ENCODE measurements at places on chromosomes 6 and 20.

DNA sequence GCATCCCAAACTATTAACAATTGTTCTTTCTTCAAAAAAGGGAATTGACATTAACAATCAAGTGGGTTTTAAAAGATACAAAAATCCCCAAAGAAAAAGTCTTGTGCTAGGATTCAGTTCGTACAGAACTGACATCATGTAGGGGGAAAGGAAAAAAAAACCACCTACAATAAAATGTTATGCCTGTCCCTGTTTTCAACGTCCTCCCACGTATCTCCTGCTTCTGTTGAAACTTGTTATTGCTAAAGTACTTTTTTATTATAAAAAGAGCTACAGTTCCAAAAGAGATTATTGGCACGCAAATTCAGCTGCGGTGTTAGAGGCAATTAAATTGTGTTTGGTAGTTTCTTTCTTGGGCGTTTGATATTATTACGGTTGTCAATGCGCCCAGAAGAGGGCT lies 102.8 kb upstream of the PHACTR1 start:
- H3K4me1 ChIP-seq = no peaks in the 10 kb centered on the region
- no peak for DNase-seq
- H3K36me3 ChIP-seq = no peaks in the 10 kb centered on the region
- no peak overlapping the region for H3K27ac ChIP-seq

DNA sequence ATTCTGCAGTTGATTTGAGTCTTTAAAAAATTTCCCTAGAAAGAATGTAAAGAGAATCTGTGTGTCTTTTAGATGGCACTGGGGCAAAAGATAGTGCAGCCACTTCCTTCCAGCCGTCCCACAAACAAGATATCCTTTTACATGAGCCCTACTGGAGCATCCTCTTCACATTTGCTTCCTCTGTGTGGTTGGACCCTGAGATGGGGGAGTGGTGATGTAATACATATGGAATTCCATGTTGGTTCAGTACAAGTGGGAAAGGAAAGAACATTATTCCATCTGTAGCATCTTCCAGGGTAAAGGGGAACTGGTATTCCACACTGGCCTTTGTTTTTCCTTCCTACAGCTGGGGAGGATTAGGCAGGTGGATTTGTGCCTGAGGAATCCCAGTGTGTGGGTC lies 78.9 kb upstream of the ISM1 start:
- no peak overlapping the region for H3K4me3 ChIP-seq
- no peaks in the 10 kb centered on the region for H3K36me3 ChIP-seq
- no peaks in the 10 kb centered on the region for H3K4me1 ChIP-seq
- H3K27me3 ChIP-seq = no peaks in the 10 kb centered on the region

DNA sequence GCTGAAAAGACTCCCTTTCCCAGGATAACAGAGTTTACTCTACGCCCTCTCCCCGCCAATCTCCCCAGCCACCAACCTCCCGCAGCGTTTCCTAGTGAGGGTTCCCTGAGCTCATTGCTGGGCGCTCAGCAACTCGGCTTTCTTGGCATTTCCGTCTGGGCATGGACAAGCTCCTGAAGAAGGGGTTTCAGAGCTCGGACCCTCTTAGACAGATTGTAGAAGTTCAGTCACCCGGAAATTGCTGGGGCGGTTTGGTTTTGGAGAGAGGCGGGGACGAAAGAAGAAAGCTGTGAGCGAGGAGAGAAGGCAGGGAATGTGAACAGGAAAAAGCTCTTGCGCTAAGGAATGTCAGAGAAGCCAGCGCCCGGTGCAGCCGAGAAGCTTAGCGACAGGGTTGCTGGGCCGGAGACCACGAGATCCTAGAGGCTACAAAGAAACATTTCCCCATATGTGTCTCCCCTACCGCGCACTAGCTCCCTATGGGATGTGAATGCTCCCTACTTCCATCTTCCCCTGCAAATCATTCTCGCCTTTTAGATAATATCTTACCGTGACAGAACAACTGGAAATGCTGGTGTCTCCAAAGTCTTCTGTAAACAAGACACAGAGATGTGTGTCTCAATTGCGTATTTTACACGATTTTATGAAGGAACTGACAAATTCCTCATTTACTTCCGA lies 15.8 kb downstream of the POM121L2 start:
- H3K27me3 ChIP-seq = peaks cover 95% of the 10 kb centered on the region
- H3K4me3 ChIP-seq = no peak overlapping the region
- H3K36me3 ChIP-seq = no peaks in the 10 kb centered on the region
- H3K27ac ChIP-seq = no peak overlapping the region
- H3K4me1 ChIP-seq = no peaks in the 10 kb centered on the region

GRCh38 chr20:39775110-39775509 lies 813.0 kb downstream of the DHX35 start:
- H3K36me3 ChIP-seq = no peaks in the 10 kb centered on the region
- H3K4me3 ChIP-seq = no peak overlapping the region
- DNase-seq = no peak
- H3K4me1 ChIP-seq = peaks cover 5% of the 10 kb centered on the region
- H3K27ac ChIP-seq = no peak overlapping the region

GRCh38 chr20:926670-927069 lies 10.5 kb upstream of the ANGPT4 start:
- H3K27ac ChIP-seq = no peak overlapping the region
- no peaks in the 10 kb centered on the region for H3K36me3 ChIP-seq
- H3K4me1 ChIP-seq = no peaks in the 10 kb centered on the region
- no peak overlapping the region for H3K4me3 ChIP-seq
- H3K27me3 ChIP-seq = no peaks in the 10 kb centered on the region
- DNase-seq = no peak

- H3K27ac ChIP-seq = no peak overlapping the region
- H3K27me3 ChIP-seq = no peaks in the 10 kb centered on the region
- no peaks in the 10 kb centered on the region for H3K36me3 ChIP-seq
- no peak for DNase-seq
- no peak overlapping the region for H3K4me3 ChIP-seq
Measured at GRCh38 chr6:111154981-111155380, 67.7 kb downstream of the SLC16A10 start.

DNA sequence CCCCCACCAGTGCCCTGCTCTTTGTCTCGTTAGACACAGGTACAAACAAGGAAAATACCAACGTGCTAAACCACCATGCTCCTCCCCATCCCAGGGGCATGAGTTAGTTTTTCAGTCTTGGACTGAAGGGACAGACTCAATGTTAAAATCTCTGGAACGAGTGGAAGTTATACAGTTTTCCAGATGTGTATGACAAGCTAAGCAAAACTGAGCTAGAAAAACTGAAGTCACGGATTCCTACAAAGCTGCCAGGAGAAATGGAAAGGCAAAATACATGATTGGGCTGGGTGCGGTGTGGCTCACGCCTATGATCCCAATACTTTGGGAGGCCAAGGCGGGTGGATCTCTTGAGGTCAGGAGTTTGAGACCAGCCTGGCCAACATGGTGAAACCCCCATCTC lies 34.3 kb upstream of the QKI start:
- H3K4me1 ChIP-seq = no peaks in the 10 kb centered on the region
- DNase-seq = no peak
- H3K27ac ChIP-seq = no peak overlapping the region
- no peaks in the 10 kb centered on the region for H3K27me3 ChIP-seq
- H3K36me3 ChIP-seq = no peaks in the 10 kb centered on the region

- H3K4me1 ChIP-seq = no peaks in the 10 kb centered on the region
- peaks cover 5% of the 10 kb centered on the region for H3K36me3 ChIP-seq
- no peak overlapping the region for H3K4me3 ChIP-seq
Measured at GRCh38 chr20:47231382-47232039, 125.0 kb downstream of the ZMYND8 start.

DNA sequence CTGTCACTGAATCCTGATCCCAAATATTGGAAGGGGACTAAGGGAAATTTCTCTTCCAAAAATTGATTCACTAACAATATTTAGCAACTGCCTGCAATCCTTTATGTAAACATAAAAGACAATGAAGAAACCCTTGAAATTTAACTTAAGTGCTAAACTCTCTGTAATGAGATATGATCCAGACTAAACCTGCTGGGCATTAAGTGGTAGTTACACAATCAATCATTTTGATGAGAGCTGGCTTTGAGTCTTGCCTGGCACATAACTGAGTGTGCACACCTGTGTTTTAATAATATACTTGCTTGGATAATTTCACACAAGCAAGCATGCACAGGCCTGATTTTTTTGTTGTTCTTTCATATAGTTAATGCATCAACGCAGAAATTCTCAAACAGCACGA lies 9.8 kb upstream of the ZFP64 start:
- H3K4me3 ChIP-seq = no peak overlapping the region
- no peaks in the 10 kb centered on the region for H3K36me3 ChIP-seq
- no peaks in the 10 kb centered on the region for H3K27me3 ChIP-seq

GRCh38 chr6:10759312-10759839 lies 11.8 kb downstream of the TMEM14B start:
- no peaks in the 10 kb centered on the region for H3K4me1 ChIP-seq
- no peak for DNase-seq
- no peaks in the 10 kb centered on the region for H3K27me3 ChIP-seq

GRCh38 chr20:51452734-51453365 lies 89.7 kb downstream of the NFATC2 start:
- DNase-seq = no peak
- no peaks in the 10 kb centered on the region for H3K36me3 ChIP-seq
- H3K27ac ChIP-seq = no peak overlapping the region
- no peaks in the 10 kb centered on the region for H3K27me3 ChIP-seq
- H3K4me1 ChIP-seq = peaks cover 8% of the 10 kb centered on the region

- H3K4me3 ChIP-seq = no peak overlapping the region
- H3K27me3 ChIP-seq = no peaks in the 10 kb centered on the region
- no peaks in the 10 kb centered on the region for H3K36me3 ChIP-seq
- DNase-seq = no peak
- H3K4me1 ChIP-seq = no peaks in the 10 kb centered on the region
Measured at GRCh38 chr6:138555421-138555988, 56.2 kb upstream of the NHSL1 start.

GRCh38 chr6:56268266-56268665 lies 20.9 kb upstream of the COL21A1 start:
- no peak for DNase-seq
- no peaks in the 10 kb centered on the region for H3K27me3 ChIP-seq
- no peak overlapping the region for H3K4me3 ChIP-seq
- H3K36me3 ChIP-seq = no peaks in the 10 kb centered on the region

DNA sequence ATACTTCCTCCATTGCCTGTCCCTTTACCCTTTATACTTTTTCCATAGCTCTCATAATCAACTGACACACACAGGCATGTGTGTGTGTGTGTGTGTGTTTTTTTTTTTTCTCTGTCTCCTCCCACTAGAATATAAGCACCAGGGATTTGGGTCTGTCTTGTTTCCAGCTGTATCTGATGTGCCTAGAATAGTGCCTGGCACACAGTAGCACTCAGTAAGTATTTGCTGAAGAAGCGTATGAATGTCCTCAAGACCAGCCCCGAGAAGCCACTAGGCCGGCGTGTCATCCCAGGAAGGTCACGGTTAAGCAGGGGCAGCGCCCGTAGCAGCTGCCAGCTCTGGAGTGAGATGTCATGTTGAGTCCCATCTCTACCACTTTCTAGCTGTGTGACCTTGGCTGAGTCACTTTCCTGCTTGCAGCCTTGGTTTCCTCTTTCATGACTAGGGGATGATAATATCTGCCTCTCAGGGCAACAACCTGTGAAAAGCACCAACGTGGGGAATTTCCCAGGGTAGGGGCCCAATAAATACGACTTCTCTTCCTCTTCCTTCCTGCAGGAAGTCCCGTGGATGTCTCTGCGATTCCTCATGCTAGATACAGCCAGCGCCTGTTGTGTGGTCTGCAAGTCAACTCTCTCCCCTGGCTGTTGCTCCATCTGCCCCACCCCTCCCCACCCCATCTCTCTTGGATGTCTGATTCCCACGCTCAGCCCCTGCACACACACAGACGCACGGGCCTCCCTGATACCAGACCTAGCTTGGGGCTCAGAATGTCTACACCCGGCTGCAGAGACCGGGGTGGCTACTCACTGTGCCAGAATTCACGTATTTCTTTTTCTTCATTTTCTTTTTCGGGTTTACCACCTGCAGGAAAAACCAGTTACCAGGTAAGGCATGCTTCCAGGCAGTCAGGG lies 58.1 kb downstream of the RAB44 start:
- DNase-seq = no peak
- no peaks in the 10 kb centered on the region for H3K27me3 ChIP-seq
- no peaks in the 10 kb centered on the region for H3K36me3 ChIP-seq
- H3K4me1 ChIP-seq = peaks cover 7% of the 10 kb centered on the region
- H3K27ac ChIP-seq = peak overlapping the region; percentile 9

Measured in breast epithelium (tissue), 4 donors.